Stimulated activated CD4-positive, alpha-beta T cell treated with anti-CD3 and anti-CD28 coated beads, Interleukin-1b, Interleukin-23, amount 100 ng/mL, for 1 hour (primary cell): ENCODE measurements at places on chromosomes 7 and 10.

GRCh38 chr10:26172131-26172530 lies 44.4 kb upstream of the GAD2 start:
- no peak for DNase-seq

- no peak for DNase-seq
Observed at GRCh38 chr7:96285579-96285978, 36.3 kb downstream of the SLC25A13 start.

DNA sequence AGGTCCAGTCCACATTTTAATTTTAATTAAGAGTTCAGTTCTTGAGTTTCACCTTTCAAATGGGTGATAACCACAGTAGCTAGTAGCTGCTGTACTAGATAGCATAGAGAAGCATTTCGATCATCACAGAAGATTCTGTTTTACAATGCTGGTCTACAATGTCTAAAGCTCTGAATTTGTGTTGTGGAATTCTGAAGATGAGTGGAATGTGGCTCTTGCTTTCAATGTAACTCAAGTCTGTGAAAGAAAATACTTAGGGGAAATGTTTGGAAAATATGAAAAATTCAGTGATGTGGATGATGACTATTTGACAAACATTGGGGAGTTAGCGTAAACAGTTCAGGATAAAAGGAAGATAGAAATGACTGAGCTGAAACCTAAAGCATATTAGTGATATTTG lies 139.4 kb downstream of the GNAT3 start:
- no peak for DNase-seq

GRCh38 chr7:158110034-158110590 lies 477.5 kb downstream of the PTPRN2 start:
- no peak for DNase-seq

DNA sequence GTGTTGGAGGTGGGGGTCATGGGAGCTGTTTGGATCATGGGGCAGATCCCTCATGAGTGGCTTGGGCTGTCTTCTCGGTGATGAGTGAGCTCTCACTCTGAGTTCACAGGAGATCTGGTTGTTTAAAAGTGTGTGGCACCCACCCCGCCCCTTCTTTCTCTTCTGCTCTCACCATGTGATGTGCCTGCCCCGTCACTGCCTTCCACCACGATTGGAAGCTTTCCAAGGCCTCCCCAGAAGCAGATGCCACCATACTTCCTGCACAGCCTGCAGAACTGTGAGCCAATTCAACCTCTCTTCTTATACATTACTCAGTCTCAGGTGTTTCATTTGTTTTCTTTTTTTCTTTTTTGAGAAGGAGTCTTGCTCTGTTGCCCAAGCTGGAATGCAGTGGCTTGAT lies 170.0 kb downstream of the PTPN20 start:
- no peak for DNase-seq

GRCh38 chr10:80530251-80530650 lies 7.5 kb upstream of the SH2D4B start:
- no peak for DNase-seq

DNA sequence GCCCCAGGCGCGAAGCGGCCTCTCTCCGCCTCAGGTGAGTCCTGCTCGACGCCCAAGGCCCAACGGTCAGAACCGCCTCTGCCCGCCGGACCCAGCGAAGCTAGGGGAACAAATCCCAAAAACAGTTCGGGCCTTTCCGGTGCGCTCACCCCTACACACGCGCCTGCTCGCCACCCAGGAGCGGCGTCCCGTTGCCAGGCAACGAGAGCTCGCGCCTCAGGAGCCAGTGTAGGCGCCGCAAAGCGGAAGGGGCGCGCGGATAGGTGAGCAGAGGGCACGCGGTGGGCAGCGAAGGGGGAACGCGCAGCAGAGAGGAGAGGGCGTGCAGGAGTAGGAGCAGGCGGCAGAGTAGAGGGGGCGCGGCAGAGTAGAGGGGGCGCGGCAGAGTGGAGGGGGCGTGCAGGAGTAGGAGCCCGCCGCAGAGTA lies at the start of the genes DYDC1 and DYDC2:
TSS of gene DYDC1 (minus strand) at position 193 of the 426 bp plus-strand sequence. CDS start 4,154 bp downstream, outside the sequence.
TSS of gene DYDC2 (plus strand) at position 219 of the 426 bp plus-strand sequence. CDS start 5,663 bp downstream, outside the sequence.
- no peak for DNase-seq

DNA sequence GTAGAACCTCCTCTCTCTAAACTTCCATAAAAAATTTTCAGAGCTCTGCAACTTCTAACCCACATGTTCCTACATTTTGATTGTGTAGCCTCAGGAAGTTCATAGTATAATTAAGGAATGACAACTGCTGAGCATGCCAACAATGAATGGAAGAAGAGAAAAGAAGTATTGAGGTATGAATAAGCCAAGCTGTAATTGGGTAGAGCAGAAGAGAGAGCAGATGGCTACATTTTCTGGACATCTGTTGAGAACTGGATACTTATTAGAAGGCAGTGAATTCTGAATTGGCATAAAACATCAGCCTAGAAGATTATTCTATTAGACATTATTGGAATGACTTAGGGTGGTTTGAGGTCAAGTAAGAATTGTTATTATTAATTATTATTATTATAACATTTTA lies 728.3 kb upstream of the PHF14 start:
- DNase-seq = no peak

- no peak for DNase-seq
Observed at GRCh38 chr7:149569726-149570422, 72.3 kb upstream of the ZNF746 start.

DNA sequence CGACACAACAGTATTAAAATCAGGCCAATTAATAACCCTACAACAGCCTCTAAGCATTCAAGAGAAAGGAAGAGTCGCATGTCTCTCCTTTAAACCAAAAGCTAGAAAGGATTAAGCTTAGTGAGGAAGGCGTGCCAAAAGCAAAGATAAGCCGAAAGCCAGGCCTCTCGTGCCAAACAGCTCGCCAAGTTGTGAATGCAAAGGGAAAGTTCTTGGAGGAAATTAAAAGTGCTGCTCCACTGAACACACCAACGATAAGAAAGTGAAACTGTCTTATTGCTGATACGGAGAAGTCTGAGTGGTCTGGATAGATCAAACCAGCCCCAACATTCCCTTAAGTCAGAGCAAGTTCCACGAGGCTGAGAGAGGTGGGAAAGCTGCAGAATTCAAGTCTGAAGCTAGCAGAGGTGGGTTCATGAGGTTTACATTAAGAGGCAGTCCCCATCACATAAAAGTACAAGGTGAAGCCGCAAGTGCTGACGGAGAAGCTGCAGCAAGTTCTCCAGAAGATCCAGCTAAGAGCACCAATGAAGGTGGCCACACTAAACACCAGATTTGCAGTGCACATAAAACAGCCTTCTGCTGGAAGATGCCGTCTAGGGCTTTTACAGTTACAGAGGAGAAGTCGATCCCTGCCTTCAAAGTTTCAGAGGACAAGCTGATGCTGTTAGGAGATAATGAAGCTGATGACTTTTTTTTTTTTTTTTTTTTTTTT lies 194.8 kb downstream of the MAD1L1 start:
- no peak for DNase-seq

DNA sequence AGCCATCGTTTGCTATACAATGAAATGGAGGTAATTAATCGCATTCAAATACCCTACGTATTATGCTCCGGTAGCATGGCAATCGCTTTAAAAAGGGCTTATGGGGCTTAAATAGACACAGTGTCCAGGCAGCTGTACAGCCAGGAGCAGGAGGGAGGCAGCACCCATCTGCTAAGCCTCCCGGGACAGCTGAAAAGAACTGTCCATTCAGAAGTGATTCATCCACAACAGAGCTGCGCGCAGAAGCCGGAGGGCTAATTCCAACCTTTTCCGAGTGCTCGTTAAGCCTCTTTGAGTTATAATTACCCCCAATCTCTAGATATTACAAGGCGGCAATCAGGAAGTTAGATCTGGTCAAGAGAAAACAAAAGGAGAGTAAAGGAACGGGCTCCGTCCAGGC lies 58.3 kb downstream of the DPYSL4 start:
- DNase-seq = no peak

DNA sequence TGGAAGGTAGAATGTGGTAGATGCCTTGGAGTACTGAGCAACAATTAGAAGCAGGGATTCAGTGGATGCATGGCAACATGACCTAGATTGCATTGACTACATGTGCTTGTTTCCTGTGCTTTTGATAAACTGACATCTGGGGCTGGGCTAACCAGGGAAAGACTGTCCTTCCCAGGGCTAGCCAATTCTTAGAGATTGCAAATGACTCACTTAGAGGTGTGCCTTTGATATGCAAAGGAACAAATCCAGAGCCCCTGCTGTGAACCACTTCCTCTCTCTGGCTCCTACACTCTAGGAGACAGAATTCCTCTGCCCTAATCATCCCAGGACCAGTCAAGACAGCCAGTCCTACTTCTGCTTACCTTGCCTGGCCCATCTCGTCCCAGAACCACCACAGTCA lies 651.5 kb downstream of the LRMDA start:
- no peak for DNase-seq

DNA sequence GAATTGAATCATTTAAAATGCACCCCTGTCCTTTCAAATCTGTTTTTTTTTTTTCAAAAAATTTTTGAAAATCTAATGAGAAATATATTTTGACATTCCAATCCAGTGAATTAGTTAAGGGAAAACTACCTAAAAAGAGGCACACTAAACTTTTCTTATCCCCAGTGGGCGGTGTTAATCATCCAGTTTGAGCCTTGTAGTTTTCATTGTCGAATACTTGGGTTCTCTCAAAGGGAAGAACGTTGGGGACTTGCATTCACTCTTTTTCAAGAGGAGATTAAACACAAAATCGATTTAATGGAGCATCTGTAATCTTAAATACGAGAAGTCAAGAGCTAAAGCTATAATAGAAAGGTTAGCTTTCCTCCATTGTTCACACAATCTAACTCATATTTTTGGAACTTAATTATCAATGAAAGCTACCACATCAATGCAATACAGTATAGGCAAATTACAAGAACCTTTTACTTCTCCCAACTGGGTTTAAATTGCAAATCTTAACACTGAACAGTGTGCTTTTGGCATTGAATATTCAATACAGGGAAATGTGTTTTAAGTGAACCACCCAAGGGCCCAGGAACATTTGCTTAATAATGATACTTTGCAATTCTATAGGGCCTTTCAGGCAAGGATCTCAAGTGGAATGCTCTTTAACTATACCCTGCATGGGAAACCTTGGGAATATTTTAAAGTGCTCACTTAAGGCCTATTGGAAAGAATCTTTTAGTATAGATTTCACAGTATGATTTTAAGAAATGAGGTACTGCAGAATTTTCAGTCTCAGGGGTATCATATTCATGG lies 13.1 kb upstream of the SP8 start:
- DNase-seq = no peak

DNA sequence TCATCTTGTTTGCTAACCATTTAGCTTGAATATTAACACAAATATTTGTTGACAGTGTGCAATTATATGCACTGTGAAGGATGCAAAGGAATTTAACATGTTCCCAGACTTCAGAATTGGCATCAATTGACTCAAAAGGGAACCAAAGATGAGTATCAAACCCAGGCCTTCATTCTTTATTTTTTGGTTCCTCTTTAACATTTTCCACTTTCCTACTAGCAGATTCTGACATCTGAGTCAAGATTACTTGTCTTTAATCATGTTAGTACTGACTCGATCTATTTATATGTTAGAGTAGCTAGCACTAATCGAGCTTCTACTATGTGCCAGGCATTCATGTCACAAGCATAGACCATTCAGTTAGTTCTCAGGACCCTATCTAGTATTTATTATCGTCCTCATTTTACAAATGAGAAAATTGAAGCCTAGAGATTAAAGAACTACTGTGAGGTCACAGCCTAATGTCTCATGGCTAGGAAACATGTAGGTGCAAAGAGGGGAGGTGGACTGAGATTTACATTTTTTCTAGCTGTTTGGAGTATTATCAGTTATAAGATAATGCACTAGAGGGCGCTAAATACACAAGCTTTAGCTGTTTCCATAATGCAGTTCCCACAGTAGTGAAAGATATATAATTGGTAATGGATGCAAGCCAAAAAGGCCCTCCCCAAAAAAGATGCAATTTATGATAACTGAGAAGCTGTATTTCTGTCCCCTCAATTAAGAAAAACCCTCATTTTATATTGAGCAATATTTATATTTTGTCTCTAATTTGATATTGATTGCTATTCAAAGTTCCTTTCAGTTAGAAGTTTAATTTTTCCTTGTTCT lies 32.9 kb upstream of the KMT2E start:
- no peak for DNase-seq

- DNase-seq = no peak
Observed at GRCh38 chr7:157013602-157014549, 3.4 kb upstream of the MNX1 start.
